ENCODE measurements at places on chromosomes 7 and 10.
A peak's percentile ranks its signal among the peaks of the same experiment; 100 is the strongest.

GRCh38 chr7:121452389-121452788 lies 56.3 kb upstream of the FAM3C start:
- DNase-seq, result no peak

GRCh38 chr10:3829156-3830050 lies 44.4 kb upstream of the KLF6 start:
- no peak for DNase-seq

DNA sequence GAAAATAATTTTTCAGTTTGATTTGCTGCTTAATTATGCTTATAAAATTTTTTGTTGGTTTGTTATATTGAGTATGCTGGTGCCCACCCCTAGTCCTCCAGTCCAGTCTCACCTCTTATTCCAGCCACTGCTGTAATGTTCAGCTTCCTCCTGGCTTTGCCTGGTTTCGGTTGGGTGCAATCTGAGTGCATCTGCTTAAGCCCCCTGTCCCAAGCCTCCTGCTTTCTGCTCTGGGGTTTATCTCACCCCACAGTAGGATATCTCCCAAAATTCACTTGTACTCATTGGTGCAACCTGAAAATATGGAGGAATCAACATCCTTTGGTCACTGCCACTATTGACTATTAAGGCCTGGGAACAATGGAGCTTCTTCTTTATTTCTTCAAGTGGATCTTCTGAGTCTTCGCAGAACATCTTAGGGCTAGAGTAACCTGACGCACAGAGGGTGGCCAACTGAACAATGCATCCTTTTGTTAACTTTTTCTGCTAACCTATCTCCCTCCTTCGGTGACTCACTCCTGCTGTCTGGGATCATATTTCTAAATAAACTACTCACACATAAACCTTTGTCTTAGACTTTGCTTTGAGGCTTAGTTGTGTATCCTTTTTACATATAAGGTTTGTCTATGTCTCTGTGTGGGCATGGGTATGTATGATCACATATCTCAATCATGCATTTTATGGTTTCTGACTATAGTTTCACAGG lies 19.1 kb upstream of the SOSTDC1 start:
- DNase-seq, result no peak

- no peak for DNase-seq
These were observed 82.0 kb downstream of the ABLIM1 start for GRCh38 chr10:114576132-114576487.

DNA sequence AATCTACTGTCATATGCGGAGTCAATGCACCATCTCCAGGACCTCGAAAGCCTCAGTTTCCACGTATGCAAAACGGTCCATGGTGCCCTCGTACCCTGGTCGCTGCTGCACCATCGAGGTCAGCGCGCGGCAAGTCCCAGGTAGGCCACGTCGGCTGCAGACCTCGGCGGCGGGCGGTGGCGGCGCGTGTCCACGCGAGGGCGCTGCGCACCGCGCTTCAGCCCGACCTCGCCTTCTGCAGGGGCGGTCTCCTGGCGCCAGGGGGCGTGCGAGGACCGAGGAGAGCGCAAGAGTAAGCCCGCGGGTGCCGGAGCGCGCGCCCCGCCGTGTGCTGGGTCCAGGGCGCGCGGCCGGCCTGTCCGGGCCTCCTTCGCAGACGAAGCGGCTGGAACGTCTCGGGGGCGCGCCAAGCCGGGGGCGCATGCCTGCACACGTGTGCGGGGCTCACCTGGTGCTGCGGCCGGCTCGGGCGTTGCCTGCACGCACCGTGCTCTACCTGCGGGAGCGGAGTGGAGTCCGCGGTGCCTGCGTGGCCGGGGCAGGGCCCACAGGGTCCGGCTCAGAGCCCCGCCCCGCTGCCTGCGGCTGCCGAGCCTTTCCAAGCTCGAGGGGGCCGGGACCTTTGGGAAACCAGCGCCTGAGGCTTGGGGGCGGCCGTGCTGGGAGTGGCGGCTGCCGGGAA lies 54.0 kb downstream of the GLRX3 start:
- DNase-seq, result peak; percentile 88

DNA sequence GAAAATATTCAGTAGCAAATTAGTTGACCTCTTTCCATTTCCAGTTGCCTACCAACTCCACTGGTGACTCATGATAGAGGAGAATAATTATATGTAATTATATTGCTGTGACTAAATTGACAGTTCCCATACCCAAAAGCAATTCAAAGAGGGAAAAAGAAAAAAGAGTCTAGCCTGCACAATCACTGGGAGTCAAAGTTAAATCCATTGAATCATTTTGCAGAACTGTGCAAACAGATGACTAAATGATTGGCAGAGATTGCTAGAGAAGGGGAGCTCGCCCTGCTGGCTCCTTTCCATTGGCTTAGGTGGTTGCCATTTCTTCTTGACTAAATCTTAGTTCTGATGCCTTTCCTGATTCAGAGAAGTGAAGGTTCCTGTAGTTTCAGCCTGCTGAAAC lies 1228.6 kb upstream of the SORCS1 start:
- no peak for DNase-seq
